ENCODE measurements at places on chromosomes 11 and 22.
A peak's percentile ranks its signal among the peaks of the same experiment; 100 is the strongest.

DNA sequence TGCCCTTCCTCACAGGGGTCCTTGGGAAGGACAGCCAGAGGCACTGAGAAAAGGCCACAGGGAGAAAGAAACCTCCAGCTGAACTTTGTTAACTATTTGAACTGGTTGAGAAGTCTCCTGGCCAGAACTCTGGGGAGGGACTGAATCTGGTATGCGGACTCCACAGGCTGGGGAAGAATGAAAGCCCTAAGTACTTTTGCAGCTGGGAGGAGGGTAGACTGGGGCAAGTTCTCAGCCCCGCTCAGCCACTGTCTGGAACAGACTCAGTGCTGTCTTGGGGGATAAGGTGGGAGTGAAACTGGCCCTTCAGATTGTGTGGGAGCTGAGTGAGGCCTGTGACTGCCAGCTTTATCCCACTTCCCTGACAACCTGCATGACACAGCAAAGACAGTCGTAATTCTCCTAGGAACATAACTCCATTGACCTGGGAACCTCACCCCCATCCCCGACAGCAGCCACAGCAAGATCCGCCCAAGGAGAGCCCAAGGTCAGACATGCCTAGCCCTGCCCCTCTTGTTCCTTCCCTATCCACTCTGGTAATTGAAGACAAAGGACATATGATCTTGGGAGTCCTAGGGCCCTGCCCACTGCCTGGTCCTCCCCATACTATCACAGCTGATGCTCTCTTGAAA lies 475.1 kb upstream of the CNTN5 start:
- no peak for DNase-seq

- DNase-seq, result no peak
These were observed 108.4 kb downstream of the ARL14EP start for GRCh38 chr11:30431127-30431814.

GRCh38 chr11:96234866-96235441 lies 108.0 kb downstream of the MAML2 start:
- DNase-seq, result no peak

DNA sequence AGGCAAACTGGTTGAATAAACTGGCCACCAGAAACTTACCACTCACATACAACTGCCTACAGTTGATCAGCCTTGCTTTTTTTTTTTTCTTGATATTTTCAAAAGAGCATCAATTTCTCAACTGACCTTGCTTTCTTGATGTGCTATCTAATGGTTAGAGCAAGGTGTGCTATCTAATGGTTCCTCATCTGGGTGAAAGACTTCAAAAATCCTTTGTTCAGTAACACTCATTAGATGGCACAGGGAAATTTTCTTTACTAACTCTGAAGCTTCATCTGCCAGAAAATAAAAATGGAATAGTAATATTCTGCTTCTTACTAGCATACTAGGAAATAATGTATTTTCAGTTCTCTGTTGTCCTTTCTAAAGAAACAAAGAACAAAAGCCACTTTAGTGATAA lies 51.2 kb upstream of the RAPSN start:
- no peak for DNase-seq

GRCh38 chr22:24026056-24026455 lies 15.0 kb downstream of the CABIN1 start:
- DNase-seq, result no peak

GRCh38 chr22:31754813-31755212 lies 994 bp downstream of the DEPDC5 start:
- no peak for DNase-seq

GRCh38 chr11:44886790-44887140 lies 63.9 kb downstream of the TP53I11 start:
- peak; percentile 20 for DNase-seq

DNA sequence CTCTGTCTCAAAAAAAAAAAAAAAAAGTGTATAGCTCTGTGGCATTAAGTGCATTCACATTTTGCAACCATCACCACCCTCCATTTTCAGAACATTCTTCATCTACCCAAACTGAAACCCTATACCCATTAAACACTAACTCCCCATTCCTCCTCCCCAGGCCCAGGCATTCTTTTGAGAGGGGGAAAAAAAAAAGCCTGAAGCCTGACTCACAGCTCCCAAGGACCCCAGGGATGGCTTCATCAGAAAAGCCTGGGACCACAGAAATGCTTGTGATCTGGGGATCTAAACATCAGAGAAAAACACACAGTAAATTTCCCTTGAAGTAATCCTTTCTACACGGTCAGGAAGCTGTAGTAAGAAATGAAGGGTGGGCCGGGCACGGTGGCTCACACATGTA lies 10.7 kb upstream of the GTSE1 start:
- DNase-seq, result no peak

GRCh38 chr22:36303115-36303467 lies 50.2 kb downstream of the APOL1 start:
- no peak for DNase-seq

DNA sequence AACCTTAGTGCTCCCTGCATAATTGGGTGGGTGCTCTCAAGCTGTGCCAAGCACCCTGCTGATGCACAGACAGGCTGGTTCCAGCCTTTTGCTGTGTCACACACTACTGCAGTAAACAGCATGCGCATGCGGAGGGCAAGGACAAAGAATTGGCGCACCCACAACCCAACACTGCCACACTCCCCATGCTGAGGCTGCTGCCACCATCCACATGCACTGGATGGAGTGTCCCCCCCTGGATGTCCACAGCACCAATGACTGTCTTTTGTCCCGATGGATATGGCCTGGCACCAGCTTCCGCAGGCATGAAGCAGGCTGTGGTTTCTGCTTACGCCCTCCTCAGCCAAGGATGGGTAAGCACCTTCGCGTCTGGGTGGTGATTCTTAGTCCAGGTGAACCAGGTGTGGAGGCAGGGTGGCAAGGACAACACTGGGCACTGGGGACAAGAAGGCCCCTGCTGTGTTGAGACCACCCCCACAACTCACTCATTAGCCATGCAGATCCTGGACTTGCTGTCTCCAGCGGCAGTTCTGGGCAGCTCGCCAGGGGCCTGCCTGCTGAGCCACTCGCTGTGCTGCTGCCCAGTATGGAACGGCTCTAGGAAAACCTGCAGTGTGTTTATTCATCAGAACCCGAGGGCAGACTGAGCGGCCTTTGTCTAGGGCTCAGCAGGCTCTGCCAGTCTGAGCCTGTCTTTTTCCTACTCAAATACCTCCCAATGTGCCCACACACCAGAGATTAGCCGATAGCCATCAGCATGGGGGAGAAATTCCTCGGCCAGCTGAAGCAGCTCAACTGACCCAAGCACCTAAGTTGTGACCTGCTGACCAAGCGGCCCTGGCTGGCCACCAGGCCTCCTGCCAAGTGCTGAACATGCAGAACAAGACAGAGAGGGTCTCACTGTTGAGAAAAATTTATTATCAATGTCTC lies 8.2 kb upstream of the NAP1L4 start:
- no peak for DNase-seq

DNA sequence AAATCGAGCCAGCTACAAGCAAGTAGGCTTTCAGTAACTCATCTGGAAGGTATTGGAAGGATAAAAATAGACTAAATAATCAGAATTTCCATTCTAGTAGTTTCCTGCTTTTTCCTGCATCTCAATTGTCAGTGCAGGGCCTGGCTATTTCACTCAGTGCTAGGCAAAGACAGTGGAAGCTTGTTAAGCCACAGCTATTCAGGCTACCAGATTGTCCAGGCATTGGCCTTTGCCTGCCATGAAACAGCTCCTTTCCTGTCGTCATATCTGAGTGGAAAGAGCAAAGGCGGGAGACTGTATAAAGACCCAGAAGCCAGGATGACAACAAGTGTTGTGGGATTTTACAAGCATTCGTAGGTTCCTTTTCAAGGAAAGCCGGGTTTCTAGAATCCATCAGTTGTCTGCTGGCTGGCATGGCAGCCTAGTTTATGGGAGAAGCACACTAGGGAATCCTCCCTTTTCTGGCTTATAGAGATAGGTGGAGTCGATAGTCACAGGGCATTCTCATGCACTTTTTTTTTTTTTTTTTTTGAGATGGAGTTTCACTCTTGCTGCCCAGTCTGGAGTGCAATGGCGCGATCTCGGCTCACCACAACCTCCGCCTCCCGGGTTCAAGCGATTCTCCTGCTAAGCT lies 2.0 kb upstream of the TNRC6B start:
- DNase-seq, result no peak

DNA sequence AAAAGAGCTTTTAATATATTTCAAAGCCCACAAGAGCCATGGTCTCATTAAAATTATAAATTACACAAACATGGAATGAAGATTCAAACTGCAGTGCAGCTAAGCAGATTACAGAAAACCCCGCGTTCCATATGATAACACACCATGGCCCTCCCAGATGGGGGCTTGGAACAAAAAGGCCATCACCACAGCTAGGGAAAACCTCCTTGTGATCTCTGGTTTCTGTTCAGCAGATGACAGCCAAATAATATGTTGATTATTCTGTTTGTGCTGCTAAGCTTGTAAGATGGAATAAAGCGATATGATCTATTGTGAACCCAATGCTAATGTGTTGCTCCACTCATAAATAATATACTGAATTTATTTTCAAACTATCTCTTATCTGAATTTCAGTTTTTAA lies 28.5 kb downstream of the IMMP1L start:
- DNase-seq, result no peak

GRCh38 chr11:64141081-64141783 lies 24.7 kb downstream of the MACROD1 start:
- no peak for DNase-seq

DNA sequence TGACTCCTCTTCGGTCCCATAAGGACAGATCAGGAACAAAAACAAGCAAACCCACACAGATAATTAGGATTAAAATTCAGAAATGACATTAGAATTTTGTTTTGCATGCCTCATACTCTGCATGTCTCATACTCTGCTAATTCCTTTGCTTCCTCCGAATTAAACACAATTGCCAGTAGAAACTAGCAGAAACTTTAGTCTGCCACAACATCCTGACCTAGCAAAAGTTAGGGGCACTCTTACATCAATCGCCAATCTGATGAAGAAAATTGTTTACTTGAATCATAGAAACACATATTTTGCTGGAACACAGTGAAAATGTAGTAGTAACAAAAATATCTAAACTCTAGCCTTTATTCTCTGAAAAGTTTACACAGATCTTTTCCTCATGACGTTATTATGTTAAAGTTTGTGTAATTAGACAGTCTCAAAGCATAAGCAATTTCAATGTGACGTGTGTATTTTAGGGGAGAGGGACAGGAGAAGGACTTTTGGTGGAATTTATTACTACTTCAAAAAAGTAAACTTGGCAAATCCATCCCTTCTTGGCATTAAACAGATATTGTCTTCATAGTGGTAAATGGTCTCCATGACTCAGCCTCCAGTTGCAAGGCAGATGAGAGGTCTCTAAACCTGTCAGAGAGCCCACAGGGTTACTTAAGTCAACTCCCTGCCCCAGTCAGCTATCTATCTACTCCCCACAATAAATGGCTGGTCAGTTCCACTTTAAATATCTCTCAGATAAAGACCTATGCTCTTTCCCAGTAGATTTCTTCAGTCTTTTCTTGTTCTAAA lies 249.8 kb upstream of the UBASH3B start:
- DNase-seq, result no peak

DNA sequence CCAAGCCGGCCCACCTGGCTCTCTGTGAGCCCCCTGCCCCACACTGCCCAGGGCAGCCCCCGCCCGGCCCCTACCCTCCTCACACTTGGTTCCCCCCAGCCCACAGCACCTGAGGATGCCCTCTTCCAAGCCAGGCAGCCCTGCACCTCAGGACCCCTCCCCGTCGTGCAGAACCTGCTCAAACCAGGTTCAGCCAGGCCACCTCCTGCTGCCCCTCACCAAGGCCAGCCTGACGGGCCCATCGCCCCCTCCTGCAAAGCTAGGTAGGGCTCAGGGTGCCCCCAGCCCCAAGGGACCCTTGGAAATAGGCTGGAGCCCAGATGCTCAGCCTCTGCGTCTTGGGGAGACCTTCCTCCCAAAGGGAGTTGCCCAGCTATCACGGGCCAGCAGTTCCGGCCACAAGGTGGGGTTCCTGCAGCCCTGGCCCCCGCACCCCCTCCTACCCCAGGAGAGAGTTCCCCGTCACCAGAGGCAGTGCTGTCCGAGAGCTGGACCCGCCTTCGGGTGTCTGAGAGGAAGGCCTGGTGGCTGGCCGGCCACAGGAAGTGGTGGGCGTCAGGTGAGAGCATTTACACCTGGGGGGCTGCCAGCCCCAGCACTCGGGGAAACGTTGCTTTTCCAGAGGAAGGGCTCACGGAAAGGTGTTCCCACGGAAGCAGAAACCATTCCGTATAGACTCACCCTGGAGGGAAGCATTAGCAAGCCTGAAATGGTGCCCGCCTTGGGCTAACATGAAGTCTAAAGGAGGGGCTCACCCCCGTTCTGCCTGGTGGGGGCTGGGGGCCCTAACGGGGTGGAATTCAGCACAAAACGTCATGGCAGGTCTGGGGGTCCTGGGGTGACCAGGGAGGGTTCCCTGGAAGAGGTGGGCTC lies 3.2 kb upstream of the SYT8 start:
- DNase-seq, result no peak

DNA sequence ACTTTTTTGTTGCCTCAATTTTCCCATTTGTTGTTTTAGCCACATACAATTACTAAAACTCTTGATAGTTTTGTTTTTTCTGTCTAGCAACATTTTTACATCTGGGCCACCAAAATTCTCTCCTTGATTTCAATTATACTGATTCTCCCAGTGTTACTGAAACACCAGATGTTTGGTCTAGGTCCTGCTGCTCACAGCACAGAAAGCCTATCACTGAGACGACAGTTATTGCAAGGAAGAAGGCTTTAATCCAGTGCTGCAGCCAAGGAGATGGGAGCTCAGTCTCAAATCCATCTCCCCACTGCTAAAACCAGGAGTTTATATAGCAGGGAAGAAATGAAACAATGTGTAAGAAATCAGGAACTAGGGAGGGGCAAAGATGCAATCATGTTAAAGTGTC lies 837.7 kb upstream of the CNTN5 start:
- DNase-seq, result no peak

DNA sequence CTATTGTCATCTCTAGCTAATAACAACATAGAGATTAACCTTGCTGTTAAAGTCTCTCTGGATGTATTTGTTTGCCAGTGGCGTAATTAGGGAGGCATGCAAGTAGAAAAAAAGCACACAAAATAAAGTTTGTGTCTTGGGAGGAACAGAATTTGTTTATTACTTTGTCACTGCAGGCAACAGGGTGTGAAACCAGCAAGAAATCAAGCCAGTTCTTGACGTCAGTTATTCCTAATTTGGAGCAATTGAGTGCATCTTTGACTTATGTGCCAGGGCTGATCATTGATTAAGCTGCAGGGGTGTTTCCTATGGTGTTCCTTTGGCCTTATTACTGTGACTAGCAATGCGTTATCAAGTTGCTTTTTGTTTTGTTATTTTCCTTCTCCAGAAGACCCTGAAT lies 751.0 kb downstream of the KCNA4 start:
- DNase-seq, result no peak

GRCh38 chr11:43567396-43567975 lies 113.1 kb upstream of the HSD17B12 start:
- DNase-seq, result peak; percentile 56

GRCh38 chr11:112961146-112961668 lies at the start of gene NCAM1:
Gene NCAM1, plus strand, starts transcription at chr11:112961420.
- peak; percentile 9 for DNase-seq

- no peak for DNase-seq
These were observed 107.3 kb downstream of the FCHSD2 start for GRCh38 chr11:73034777-73035176.

DNA sequence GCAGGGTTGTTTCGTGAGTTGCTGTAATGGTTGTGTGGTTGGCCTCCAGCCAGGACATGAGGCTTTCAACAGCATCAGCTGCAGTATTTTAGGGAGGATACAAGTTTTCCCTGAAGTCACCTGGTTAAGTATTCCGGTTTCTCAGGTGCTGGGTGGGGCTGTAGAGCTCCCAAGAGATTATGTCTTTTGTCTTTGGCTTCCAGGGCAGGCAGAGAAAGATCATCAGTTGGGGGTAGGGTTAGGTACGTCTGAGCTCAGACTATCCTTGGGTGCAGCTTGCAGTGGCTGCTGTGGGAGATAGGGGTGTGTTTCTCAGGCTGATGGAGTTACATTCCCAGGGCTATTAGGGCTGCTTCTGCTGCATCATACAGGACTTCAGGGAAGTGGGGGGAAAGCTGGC lies 47.5 kb upstream of the MRGPRX1 start:
- DNase-seq, result no peak

All from HCEC 1CT (cell line).